ENCODE measurements at places on chromosomes 12 and 14. TPM values are rescaled to one million over a fixed set of nuclear protein-coding genes. Genes with fewer than 3 reads are reported as not detected.

GLIPR1L2 gene
- 0.71 TPM for total RNA-seq

ENO2 gene
- 11.7 TPM for total RNA-seq

SPIC gene
- not detected for total RNA-seq

TSPAN19 gene
- total RNA-seq: not detected

TSPAN8 gene
- total RNA-seq: 0.43 TPM

STXBP6 gene
- total RNA-seq: 7.3 TPM

TEX52 gene
- total RNA-seq: not detected

CLMN gene
- total RNA-seq: 1.9 TPM

All from smooth muscle cell of bladder (primary cell).